Ecto neural progenitor cell (in vitro differentiated cells): ENCODE measurements at places on chromosomes 4 and X.

GRCh38 chr4:70737006-70737405 is 15.2 kb downstream of the RUFY3 start:
- no peak for DNase-seq

DNA sequence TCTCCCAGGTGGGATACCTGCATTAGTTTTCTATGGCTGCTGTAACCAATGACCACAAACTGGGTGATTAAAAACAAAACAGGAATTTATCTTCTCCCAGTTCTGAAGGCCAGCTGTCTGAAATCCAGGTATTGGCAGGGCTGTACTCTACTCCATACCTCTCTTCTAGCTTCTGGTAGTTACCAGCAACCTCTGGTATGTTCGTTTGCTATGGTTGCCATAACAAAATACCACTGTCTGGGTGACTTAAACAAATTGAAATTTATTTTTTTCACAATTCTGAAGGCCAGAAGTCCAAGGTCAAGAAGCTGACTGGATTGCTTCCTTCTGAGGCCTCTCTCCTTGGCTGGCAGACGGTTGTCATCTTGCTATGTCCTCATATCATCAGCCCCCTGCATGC is 642.1 kb upstream of the TENM3 start:
- DNase-seq, result no peak

DNA sequence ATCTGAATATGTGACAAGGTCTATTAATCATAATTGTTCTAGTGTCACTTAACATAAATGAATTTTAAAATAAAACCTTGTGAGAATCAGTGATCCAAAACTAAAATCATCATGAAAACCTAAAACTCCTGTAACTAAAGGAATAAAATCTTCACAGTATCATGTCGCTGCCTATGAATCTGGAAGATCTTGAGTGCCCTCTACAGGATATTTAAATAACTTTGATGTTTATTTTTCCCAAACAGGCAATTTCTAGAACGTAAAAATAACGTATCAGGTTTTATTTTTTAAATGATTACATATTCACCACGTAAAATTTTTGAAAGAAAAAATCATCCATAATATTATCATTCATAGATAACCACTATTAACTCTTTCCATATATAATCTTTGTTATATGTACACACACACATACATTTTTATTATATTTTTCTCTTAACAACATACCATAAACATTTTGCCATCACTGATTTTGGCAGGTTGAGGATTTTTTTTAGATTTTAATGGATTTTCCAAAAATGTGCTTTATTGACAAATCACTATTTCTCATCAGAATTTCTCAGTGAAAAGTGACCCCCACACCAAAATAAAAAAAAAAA is 79.6 kb downstream of the COMMD8 start:
- DNase-seq, result no peak

- DNase-seq, result no peak
These were observed 28.7 kb downstream of the TMEM31 start for GRCh38 chrX:103739421-103739820.

DNA sequence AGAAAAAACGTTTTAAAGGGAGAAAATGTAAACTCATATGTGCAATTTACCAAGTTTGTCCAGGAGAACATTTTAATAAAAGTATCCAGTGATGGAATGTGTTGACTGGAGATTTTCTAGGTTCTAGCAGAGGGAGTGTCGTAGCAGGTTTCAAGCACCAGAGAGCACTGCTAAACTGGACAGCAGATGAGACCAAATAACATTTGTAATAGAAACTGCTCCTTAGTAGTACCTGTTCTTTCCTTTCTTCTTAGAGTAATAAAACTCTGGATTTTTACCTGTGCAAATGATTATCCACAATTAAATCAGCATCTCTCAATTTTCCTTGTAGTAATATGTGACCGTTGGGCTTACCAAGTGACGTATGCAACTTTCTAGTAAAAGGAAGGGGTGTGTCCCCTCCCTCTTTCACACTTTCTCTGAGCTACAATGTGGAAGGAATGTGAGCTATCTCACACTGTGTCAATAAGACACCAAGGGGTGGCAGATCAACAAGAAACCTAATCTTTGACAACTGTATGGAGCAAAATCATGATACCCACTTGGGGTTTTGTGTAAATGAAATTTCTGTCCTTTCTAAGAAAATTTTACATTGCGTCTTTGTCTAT is 9.5 kb downstream of the HPGDS start:
- no peak for DNase-seq

GRCh38 chr4:17647927-17648326 is 33.5 kb downstream of the MED28 start:
- no peak for DNase-seq

GRCh38 chr4:115323106-115323707 is 209.8 kb upstream of the NDST4 start:
- DNase-seq, result no peak

DNA sequence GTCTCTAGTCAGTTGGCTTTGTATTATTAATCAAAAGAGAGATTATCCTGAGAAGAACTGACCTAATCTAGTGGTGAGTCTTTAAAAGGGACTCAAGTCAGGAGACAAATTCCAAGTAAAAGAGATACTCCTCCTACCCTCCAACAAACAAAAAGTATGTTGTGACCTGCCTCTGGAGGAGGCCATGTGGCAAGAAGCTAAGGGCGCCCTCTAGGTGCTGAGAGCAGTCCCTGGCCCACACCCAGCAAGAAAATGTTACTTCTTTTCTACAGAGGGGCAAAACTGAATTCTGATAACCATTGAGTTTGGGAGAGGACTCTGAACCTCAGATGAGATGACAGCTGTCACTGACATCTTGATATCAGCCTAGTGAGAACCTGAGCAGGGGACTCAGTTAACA is 953.6 kb upstream of the AGA start:
- DNase-seq, result no peak
